ENCODE measurements at places on chromosomes 6 and 20.

DNA sequence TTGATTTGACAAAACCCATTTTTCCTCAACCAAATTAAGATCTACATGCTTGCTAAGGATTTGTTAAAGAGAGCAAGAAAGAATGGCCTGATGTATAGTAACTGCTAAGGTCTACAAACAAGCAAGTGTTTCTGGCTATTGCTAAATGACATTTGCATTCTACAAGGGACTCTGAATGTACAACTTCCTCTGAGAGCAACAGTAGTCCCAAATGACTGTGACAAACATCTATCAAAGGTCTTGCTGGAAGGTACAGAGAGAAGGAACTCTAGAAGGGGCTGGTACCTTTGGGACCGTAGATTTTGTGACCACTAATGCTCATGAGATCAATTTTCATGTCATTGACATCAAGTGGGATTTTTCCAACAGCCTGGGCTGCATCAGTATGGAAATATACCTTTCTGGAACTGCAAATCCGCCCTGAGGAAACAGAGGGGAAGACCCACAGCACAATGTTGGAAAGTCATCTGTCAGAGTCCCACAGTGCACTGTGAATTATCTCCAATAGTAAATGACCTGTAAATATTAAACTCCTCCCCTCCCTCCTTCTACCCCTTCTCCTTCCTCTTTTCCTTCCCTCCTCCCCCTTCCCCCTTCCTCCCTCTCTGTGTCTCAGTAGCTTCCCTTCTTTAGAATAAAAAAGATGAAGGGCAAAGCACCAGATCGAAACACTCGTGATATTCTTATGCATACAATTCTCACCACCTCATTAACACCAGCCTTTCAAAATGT, 15.9 kb upstream of the CPNE1 start:
- DNase-seq, result no peak

GRCh38 chr6:155121699-155122098, 126.6 kb downstream of the TIAM2 start:
- DNase-seq, result no peak

DNA sequence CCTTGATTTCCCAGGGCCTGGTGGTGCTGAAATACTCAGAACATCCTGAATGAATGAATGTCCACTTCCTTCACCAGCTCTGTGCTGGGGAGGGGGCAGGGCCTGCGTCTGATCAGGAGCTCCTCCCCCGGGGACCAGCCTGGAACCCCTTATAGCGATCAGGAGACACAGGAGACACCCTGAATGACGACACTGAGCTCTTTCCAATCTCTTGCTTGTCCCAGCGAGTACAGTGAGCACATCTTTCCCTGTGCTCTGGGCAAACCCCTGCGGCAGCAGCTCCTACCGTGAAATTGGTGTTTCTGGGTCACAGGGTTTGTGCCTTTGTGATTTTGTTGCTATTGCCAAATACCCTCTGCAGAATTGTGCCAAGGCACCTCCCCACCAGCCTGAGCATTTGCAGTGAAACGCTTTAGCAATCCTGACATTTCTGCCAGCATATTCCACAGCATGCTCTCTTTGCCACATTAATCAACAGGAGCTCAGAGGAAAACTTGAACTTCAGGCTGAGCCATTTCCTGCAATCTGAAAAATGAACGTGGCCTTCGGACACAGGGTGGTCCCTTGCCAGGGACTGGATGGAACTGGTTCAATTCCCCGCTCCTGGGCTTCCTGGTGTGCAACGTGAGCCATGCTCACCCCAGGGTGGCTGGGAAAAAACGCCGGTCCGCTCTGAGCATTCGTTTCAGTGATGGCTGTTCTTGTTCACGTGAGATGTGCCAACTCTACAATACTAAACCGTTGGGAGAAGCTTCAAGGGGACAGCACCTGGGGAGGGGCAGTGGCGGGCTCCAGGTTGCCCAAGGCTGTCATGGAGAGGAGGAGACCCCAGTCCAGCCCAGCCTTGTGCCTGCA, 23.1 kb upstream of the MRGBP start:
- DNase-seq, result no peak

DNA sequence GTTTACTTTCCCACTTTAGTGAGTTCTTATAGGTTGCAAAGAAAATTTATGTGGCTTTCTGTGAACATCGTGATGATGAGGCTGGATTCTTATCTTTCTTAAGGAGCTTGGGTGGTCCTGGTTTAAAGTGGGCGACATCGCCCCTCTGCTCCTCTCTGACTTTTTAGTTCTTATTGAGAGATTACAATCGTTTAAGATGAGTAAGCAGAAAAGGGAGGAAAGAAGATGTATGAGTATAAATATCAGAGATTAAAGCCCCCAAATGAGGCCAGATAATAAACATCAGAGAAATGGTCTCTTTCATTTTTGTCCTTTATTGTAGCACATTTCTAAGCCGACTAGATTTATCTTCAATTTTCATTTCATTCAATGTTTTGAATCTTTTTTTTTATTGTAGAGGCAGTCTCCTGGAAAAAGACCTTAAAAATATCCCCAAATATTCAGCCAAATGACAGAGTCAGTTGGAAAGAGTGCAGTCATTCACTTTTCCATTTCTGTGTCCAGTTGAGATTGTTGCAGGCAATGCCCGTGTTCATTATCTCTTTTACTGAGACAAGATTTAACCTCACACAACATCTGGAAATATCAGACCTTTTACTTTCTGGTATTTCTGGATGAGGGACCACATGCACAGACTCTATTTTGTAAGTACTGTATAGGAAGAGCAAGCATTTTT, 62.0 kb upstream of the PDE7B start:
- DNase-seq, result no peak

- no peak for DNase-seq
These were observed 34.9 kb upstream of the ARHGAP18 start for GRCh38 chr6:129744880-129745237.

DNA sequence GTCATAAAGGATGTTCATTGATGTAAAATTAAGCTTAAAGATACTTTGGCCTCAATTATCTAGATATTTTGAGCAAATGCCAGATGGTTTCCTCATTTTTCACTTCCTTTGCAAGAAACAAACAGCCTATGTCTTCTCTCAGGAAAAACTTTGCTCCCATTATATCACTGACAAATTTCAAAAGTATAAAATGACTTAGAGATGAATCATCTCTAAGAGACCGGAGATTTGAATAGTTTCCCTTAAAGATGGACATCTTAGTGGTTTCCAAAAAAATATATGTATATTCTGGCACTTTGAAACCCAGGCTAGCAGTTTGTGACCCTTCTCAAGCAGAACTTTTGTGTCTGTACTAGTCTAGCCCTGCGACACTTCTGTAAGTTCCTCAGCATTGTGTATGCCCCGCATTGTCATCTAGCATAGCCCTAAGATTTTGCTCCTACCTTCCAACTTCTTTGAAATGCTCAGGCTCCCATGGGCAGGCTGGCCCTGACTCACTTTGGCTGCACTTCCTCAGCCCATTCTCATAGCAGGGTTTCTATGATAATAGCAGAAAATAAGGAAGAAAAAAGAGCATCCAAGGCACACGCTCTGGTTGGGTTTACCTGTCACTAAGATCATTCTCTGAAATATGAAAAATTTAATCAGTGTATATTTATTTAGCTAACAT, 25.7 kb upstream of the POU3F2 start:
- no peak for DNase-seq

DNA sequence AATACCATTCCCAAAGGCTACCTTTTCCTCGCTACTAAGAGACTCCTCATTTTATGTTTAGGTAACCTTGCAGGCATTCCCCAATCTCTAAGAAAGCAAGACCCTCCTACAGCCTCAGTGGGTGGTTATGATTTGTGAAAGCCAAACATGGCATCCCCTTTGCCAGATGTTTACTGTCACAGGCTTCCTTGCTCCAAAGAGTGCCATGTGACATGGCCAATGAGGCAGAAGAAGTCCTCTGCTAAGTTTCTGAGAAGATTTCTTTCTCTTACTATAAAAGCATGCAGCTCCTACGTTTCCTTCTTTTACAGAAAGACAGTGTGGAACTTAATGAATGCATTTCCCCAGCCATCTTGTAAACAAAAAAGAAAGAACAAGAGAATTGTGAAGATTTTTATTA, 688.2 kb downstream of the TBC1D32 start:
- DNase-seq, result no peak

DNA sequence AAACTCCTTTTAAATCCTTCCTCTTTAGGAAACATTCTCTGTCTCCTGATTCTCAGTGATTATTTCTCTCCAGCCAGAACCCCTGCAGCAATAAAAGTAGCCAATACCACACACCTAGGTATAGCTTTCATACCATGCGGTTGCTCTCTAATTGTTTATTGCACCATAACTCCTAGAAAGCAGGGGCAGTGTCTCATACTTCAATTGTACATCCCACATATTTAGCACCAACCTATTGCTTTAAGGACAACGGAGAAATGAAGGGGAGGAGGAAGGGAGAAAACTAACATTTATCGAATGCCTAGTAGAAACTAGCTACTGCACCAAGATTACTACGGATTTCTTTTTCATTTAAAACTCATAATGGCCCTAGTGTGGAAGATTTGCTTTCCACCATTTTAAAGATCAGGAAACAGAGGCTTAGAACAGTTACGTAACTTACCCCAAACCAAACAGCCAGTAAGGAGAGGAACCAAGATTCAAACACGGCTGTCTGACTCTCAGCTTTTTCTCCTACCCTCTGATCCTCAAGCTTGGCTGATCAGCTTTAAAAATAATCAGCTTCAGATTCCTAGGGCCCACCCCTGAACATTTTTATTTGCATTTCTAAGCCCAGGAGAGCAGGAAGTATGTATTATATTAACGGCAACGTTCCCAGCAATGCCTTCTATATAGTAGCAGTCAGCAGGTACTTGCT, 43.4 kb upstream of the ATXN1 start:
- DNase-seq, result no peak

GRCh38 chr6:56790414-56790813, 147.7 kb upstream of the DST start:
- no peak for DNase-seq

DNA sequence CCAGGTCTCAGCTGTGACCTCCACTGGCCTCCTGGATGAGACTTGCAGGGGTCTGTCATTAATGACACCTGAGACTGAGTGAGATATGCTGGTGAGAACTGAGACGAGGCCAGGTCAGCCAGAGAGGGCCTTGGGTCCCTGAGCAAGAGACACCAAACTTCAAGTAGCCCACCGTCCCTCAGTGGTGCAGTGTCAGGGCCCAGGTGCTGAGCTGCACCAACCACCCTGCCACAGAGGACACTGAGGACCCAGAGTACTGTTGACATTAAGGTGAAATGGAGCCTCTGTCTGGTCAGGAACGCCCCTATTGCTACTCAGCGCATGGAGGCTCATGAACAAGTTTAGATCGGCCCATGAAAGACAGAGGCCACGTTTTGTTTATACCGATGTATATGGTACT, 64.1 kb upstream of the SCP2D1 start:
- no peak for DNase-seq

- DNase-seq, result no peak
These were observed at the start of gene CLPSL1 for GRCh38 chr6:35780719-35781118. TSS of gene CLPSL1 (plus strand) at chr6:35781019. CDS start at chr6:35781111, 92 bp downstream.

DNA sequence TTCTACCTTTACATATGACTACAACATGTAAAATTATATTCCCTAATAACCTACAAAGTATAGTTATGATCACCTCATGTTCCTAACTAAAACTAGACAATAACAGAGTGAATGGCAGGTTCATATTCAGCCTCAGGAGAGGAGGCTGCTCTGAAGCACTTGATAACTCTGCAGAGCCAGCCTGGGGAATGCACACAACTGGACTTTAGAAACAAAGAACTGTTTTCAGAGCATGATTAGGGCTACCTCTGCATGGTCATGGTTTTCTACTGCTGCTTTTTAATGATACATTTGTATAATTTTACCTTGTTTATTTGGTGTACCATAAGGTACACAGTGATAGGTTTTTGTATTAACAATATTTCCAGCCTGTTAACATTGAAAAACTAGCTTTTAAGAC, 50.3 kb downstream of the TRPC4AP start:
- no peak for DNase-seq

GRCh38 chr6:25384967-25385366, 105.8 kb downstream of the CARMIL1 start:
- DNase-seq, result no peak

DNA sequence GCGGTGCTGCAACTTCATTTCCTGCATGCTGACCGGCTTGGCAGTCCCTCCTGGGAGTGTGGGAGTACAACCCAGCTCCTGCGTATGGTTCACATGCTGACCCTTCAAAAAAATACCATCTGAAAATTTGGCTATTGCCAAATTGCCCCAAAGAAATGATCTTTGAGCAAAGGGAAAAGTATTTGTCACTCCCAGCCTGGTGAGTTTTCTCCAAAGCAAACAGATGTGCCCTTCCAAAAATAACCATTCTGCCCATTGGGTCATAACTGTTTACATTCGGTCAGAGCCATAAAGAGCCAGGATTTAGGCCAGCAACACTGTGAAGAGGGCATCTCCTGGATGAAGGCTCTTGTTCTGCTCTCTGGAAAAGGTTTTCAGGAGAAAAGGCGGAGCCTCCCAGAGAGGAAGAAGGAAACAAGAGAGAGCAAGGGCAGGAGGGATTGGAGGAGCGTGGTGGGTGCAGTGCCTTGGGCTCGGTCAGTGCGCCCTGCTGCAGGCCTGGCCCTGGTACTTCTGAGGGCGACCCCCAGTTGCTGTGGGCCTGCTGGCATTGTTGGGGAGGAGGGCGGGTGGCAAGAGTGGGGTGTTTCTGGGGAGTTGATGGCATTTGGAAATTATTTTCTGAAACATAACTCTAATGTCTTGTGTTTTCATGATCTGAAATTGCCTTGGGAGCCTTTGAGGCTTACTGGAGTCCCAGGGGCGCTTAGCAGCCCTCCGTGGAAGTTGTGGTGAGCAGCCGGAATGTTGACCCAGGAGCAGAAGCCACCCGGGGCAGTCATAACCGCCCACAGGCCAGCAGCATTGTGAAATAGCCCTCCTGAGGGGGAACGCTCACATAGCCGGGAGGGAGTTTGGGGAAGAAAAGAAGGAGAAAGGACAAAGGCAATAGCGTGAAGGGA, 248.4 kb downstream of the MYLK4 start:
- peak; percentile 84 for DNase-seq

DNA sequence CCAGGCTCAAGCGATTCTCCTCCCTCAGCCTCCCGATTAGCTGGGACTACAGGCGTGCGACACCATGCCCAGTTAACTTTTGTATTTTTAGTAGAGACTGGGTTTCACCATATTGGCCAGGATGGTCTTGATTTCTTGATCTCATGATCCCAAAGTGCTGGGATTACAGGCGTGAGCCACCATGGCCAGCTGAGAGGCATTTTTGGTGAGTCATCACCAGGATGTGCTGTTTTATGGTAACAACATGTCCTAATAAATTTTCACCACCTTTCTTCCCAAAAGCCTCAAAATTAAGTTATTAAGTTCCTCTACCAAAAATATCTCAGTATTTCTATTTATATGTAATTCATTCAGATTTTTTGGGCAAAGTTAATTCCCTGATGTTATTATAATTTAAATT, 53.5 kb downstream of the COL21A1 start:
- no peak for DNase-seq

- no peak for DNase-seq
These were observed 38.5 kb downstream of the SOD2 start for GRCh38 chr6:159654483-159655098.

DNA sequence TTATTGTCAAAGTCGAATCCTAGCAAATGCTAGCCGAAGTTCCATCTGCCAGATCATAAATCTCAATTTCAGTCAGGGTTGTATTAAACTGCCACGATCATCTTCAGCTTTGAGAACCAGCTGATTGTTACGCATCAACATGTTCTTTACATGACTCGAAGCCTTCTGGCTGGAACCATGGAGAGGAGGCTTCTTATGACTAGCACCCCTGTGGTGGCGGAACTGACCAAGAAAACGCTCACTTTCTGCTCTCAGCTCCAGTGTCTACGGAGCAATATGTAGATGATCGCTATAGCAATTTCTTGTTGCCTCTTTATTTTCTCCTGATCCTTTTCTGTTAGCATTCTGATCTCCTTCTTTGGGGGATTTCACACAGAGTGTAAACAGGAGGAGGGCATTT, 479.4 kb upstream of the SLC35B3 start:
- DNase-seq, result no peak

GRCh38 chr6:86723729-86724128, 213.6 kb upstream of the HTR1E start:
- DNase-seq, result no peak
